Activated CD4-positive, alpha-beta memory T cell treated with anti-CD3 and anti-CD28 coated beads for 36 hours (primary cell): ENCODE measurements at places on chromosomes 3 and 15. TPM values are rescaled to one million over a fixed set of nuclear protein-coding genes. Genes with fewer than 3 reads are reported as not detected.

Gene FAM107A
- not detected for total RNA-seq

Gene RTP3
- total RNA-seq, result not detected

Gene POPDC2
- total RNA-seq, result 2.1 TPM

GRCh38 chr15:70617076-70617910, 146.1 kb downstream of the UACA start:
- no peak for DNase-seq

DNA sequence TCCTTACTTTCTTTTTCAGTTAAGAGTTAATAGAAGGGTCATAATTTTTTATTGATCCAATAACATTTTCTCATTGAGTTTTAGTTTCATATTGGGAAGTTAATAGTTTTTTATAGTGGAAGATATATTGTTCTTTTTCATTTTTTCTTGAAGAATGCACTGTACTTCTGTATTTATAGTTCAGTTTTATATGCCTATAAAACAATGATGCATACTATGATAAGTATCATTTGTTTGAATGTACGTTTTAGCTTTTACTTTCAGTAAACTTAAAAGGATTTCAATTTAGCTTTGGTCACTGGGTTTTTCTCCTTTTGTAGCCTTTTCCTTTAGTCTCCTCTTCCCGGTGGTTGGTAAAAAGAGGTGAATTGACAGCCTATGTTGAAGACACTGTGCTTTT, 98.8 kb downstream of the DHX36 start:
- no peak for DNase-seq

GRCh38 chr3:194087995-194088855, 47.7 kb upstream of the HES1 start:
- no peak for DNase-seq

- no peak for DNase-seq
Observed at GRCh38 chr15:87213626-87214025, 1042.9 kb downstream of the NTRK3 start.

DNA sequence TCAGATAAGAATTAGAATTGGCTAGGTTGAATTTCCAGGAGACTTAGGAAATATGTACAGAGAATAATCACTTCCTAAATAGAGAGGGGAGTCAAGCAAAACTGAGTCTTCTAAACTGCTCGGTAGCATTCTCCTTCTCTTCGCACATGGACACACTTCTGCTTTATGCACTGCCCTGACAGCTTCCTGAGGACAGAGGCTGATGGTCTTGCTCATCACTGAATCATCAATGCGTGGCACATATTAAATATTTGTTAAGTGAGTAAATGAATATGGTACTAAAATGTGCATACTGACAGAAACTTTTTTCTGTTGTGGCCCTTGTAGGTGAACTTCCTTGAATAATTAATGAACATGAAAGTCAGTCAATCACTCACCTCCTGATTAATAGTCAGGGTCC, 315.5 kb downstream of the FHIT start:
- no peak for DNase-seq

GRCh38 chr3:46865031-46865507, 1.8 kb upstream of the MYL3 start:
- DNase-seq, result no peak
